ENCODE measurements at places on chromosomes 5 and 9. TPM values are rescaled to one million over a fixed set of nuclear protein-coding genes. Genes with fewer than 3 reads are reported as not detected.

GRCh38 chr5:115494570-115495289 lies 49.8 kb downstream of the FEM1C start:
- DNase-seq: no peak

GRCh38 chr9:130946766-130947617 lies 7.9 kb upstream of the FIBCD1 start:
- DNase-seq: no peak

ADAMTSL2 gene
- total RNA-seq: 0.69 TPM

SEC24A gene
- 17.9 TPM for total RNA-seq

SNCB gene
- not detected for total RNA-seq

DNA sequence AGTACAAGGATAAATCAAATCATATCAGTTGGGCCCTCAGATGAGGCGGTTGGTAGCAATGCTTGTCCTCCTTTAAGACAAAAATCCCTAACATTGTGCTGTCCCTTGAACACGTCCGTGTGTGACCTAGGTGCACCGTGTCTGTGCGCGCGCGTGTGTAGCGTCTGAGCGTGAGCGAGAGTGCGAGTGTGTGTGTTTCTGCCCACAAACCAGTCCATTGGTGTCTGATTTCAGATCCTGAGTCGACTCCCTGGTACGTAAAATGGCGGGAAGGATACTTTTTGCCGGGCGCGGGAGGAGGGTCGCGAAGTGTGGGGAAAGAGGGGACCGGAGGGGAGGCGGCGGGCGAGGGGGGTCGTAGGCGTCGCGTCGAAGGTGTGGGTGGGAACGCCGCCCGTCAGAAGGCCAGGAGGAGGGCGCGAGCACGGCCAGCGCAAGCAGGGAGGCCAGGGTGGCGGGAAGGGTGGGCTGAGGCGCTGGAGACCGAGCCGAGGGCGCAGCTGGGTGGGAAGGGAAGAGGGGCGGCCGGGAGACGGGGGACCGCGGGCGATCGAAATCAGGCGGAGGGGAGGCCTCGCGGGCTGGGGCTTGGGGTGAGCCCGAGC lies 8.9 kb downstream of the OTP start:
- no peak for DNase-seq

DNA sequence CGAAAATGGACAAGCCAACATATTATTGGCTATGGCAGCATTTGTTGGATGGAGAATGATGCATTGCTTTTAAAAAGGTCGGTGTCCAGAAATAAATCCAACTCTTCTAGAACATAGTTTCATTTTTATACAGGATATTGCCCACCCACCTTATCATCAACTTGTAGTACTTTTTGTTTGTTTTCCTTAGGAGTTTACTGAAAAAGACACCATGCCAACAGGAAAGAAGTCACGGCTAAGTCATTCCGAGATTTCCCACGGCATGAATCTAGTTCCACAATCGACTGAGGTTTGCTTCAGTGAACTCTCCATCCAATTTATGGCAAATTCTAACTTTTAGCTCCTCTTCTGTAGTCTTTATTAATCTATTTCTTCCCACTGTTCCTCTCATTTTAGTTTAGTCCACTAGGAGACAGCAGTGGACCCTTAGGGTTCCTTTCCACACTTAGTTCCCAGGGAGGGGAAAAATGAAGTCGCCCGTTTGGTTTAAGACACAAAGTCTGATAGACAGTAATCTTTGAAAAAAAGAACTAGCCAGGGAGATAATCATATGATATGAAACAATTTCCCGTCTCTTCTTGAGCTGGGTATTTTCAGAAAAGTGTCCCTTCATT lies 237.5 kb downstream of the AP3B1 start:
- no peak for DNase-seq

ECM2 gene
- not detected for total RNA-seq

GRCh38 chr9:75190762-75191161 lies 102.4 kb downstream of the OSTF1 start:
- DNase-seq: no peak

C1QTNF3 gene
- total RNA-seq: 6.2 TPM

ANKRD31 gene
- 0.59 TPM for total RNA-seq

TAS2R1 gene
- total RNA-seq: not detected

GAS1 gene
- total RNA-seq: 0.12 TPM

DNA sequence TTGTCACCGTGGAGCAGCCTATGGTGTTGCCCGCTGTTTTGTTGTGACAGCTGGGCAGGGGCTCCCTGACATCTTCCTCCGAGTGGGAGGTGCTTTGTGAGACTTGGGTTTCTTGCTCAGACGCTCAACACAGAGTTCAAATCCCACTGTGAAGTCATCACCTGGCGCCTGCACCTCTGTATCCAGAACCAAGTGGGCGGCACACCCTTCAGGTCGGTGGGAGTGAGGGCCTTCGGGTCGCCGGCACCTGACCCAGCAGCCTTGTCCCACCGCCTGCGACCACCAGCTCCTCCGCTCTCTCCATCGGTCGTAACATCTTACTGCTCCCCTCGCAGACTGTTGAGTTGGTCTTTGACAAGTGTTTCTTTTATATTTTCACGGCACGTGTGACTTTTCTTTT lies 37.6 kb upstream of the EXOC3 start:
- DNase-seq: no peak

CFAP90 gene
- not detected for total RNA-seq

SPATA31E1 gene
- not detected for total RNA-seq

GFPT2 gene
- total RNA-seq: 0.81 TPM

EDIL3 gene
- total RNA-seq: not detected

FAM200C gene
- total RNA-seq: 0.94 TPM

DNA sequence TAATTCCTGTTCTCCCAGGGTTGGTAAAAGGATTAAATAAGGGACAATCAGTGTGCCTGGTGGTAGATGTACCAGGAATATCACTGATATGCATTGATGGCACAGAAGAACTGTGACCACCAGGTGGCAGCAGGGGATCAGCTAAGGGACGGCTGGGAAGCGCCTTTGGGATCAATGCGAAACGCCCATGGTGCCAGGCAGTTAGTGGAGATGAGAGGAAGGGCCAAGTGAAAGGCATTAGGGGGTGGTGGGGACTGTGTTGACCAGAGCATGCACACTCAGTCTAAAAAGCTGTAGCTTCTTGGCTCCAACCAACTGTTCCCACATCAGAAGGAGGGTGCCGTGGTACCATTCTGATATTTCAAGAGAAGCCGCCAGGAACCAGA lies 55.6 kb downstream of the ARHGEF37 start:
- DNase-seq: peak; percentile 58

DNA sequence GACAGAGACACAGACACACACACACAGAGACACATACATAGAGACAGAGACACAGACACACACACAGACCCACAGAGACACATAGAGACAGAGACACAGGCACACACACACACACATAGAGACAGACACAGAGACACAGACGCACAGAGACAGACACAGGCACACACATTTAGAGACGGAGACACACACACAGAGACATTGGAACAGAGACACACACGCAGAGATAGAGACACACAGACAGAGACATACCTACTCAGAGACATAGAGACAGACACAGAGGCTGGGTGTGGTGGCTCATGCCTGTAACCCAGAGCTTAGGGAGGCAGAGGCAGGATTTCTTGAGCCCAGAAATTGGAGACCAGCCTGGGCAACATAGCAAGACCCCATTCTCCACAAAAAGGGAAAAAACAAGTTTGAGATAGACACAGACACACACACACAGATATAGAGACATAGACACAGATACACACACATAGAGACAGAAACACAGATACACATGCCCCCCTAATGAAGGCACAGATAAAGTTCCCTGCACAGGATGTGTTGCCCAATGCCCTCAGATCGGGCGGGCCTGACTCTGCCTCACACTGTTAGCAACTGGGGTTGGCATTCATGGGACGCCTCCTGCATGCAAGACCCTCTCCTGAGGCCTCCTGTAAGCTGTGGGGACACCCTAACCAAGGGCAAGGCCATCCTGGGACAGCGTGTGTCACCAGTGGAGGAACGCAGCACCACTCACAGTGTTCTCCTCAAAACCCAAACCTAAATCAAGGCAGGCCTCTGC lies 3.3 kb upstream of the RALGDS start:
- DNase-seq: no peak

DNA sequence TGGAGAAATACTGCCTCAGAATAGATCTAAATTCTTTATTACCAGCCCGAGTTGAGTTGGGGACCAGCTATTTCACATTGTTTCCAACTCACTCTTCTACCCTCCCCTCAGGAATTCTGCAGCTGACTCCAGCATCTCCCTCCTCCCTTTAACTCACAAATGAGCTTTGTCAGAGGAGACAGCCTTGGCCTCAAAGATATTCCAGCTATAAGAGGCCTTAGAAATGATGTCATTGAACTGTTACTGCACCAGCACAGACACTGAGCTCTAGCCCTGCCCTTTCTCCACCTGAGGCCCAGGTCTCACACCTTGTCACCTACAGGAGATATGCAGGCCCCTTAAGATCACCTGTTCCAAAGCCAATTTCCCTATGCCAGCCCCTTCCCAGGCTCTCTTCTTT lies 78.4 kb upstream of the ATP10B start:
- DNase-seq: no peak

LCN12 gene
- total RNA-seq: 6.0 TPM

CFAP77 gene
- total RNA-seq: not detected

BARHL1 gene
- total RNA-seq: not detected

RETREG1 gene
- 47.4 TPM for total RNA-seq

AQP3 gene
- total RNA-seq: 110 TPM

DNA sequence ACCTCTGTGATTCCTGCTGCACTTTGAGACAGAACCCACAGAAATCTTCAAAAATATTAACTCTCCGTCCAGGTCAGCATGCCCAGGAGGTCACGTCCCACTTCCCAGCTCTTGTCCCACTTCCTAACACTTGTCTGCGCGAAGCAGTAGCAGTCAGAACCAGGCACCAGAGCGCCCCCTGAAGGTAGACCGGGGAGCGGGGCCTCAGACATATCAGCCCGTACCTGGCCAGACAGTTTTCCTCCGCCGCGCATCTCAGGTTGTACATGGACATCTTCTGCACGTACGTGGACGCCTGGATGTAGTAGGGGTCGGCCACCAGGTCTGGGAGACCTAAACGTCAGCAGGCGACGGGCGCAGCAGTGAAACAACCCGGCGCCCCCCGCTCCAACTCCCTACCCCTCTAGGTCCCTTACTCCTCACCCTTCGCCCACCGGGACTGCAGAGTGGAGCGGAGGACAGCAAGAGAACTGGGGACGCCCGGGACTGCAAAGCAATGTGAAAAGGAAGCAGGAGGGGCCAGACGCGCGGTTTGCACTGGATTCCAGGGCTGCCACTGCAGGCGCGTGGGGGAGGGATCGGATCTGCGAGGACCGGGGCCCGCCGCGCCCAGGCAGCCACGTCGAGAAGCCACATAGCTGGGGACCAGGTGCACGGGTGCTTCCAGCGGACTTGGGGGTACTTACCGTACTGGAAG lies 1.2 kb downstream of the LOX start:
- no peak for DNase-seq

DNA sequence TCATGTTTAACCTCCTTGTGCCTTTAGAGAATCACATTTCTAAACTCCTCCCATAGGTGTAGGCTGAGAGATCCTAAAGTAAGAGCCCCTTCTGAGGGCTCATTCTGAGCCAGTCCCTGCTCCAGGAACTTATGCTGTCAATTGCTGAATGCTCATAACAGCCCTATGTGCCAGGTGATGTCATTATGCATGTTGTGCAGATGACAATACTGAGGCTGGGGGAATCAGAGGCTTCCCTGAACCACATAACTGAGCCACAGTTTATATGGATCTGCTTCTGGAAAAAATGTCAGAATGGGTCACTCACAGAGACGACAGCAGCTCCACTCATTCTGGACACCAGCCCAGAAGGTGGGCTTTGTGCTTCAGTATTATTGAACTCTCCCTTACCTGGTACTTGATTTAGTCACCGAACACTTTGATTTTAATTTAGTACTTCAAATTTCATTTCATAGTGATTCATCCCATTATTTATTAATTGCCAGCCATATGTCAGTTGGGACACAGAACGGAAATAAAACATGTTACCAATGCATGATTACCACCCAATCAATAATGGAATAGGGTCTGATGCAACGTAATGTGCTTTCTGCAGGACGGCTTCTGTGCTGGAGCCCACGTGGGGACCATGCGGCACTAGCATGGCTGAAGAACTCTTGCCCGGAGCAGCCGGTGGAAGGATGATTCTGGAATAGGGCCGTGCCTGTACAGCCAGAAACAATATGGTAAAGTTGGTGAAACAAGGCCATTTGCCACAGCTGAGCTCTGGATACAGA lies 406.3 kb downstream of the IRX1 start:
- no peak for DNase-seq

- DNase-seq: no peak
These were observed 33.5 kb downstream of the SMC5 start for GRCh38 chr9:70292253-70292652.

RIOK2 gene
- total RNA-seq: 28.5 TPM

IFNK gene
- not detected for total RNA-seq

GRCh38 chr9:84917366-84918070 lies 248.0 kb downstream of the NTRK2 start:
- no peak for DNase-seq

DNA sequence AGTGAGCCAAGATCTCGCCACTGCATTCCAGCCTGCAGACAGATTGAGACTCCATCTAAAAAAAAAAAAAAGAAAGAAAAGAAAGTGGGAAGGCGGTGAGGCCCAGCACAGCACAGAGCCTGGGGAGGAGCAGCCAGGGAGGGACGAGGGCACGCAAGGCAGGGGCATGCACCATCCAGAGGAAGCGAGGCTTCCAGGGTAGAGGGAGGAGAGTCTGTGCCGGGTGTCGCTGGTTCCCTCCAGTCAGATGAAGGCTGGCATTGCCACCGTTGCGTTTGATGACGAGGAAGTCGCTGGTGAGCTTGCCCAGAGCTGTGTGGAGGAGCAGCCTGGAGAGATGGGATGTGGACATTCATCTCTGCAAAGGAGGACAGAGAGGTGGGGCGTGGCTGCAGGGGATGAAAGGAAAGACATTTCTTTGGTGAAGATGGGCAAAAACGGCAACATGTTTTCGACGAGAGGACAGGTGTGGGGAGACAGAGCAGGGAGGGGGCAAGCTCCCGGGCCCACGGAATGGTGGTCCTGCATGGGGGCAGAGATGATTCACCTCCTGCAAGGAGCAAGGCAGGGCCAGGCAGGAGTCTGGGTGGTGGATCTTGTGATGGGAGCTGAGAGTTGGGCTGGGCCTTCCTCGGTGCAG lies 18.6 kb upstream of the OLFM1 start:
- no peak for DNase-seq

FBP2 gene
- not detected for total RNA-seq

PELO gene
- 8.4 TPM for total RNA-seq

GLDC gene
- total RNA-seq: not detected

DNA sequence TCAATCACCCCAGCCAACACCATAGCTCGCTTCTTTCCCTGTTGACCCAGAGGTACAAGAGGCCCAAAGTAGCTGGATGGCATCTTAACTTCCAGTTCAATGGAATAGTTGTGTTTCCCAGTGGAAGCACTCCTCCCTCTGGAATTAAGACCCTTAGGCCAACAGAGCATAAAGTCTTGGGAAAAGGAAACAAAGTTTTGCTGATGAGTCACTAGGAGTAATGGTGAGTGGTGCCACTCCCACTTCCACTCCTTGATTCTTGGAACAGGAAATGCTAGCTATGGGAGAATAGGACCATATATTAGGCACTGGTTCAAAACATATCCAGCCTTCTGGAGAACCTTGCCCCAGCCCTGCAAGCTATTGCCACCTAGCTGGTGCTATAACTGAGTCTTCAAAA lies 44.7 kb upstream of the LMX1B start:
- DNase-seq: no peak

- DNase-seq: no peak
These were observed 189.6 kb downstream of the PIK3R1 start for GRCh38 chr5:68405026-68405684.

SRA1 gene
- total RNA-seq: 34.0 TPM

Measured in naive thymus-derived CD4-positive, alpha-beta T cell (primary cell).